ENCODE measurements at places on chromosomes 7 and 10.

- no peak overlapping the region for H3K4me3 ChIP-seq
- no peaks in the 10 kb centered on the region for H3K27me3 ChIP-seq
- no peak overlapping the region for H3K27ac ChIP-seq
- no peaks in the 10 kb centered on the region for H3K36me3 ChIP-seq
- peaks cover 5% of the 10 kb centered on the region for H3K4me1 ChIP-seq
Observed at GRCh38 chr7:76108540-76109233, 60.8 kb downstream of the MDH2 start.

DNA sequence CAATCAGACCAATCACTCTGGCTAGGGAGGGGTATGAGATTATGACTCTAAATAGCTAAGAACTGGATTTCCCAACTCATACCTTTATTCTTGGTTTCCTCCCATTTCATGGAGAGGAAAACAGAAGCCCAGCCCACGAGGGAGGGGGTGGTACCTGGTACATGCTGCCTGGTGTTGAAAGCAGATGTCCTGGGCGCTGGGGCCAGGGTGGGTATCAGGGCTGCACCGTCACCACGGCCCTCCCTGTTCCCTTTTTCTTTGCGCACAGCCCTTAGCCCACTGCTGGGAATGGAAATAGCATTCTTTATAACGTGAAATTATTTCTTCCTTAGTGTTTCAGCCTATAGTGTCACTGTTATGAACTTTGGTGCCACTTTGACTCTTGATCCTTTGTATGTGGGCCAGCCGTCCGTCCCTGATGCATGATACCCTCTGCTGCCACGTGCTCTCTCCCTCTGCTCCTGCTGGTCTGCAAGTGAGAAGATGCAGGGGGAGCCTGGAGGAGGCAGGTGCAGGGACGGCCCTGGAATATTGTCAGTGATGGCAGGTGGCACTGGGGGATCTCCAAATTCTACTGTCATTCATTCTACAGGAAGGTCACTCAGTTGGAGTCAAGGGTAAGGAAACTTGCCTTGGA, 158.5 kb downstream of the CDH23 start:
- H3K4me1 ChIP-seq = no peaks in the 10 kb centered on the region
- no peaks in the 10 kb centered on the region for H3K36me3 ChIP-seq
- no peak for DNase-seq
- no peaks in the 10 kb centered on the region for H3K27me3 ChIP-seq
- no peak overlapping the region for H3K27ac ChIP-seq
- H3K4me3 ChIP-seq = no peak overlapping the region

GRCh38 chr10:78802866-78803265, 265.9 kb upstream of the ZMIZ1 start:
- H3K27ac ChIP-seq = peak overlapping the region; percentile 82
- peaks cover 62% of the 10 kb centered on the region for H3K4me1 ChIP-seq
- DNase-seq = peak; percentile 81
- no peaks in the 10 kb centered on the region for H3K36me3 ChIP-seq
- H3K27me3 ChIP-seq = no peaks in the 10 kb centered on the region

DNA sequence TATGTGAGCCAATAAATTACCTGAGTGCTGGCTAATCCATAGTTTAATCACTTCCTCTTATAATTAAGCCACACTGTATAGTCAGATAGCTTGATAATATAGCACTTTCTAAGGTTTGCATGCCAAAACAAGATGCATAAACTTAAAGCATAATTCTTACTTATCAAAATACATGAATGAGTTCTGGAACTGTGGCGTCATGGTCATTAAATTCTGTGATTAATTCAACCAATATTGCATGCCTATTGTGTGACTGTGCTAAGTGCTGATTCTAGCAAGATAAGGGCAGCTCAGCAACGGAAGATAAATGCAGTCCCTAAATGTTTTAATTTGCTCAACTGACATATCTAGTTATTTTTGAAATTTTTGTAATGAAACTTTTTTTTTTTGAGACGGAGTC, 29.7 kb downstream of the HOXA1 start:
- no peaks in the 10 kb centered on the region for H3K27me3 ChIP-seq
- no peak overlapping the region for H3K27ac ChIP-seq
- H3K4me3 ChIP-seq = no peak overlapping the region
- H3K36me3 ChIP-seq = no peaks in the 10 kb centered on the region

DNA sequence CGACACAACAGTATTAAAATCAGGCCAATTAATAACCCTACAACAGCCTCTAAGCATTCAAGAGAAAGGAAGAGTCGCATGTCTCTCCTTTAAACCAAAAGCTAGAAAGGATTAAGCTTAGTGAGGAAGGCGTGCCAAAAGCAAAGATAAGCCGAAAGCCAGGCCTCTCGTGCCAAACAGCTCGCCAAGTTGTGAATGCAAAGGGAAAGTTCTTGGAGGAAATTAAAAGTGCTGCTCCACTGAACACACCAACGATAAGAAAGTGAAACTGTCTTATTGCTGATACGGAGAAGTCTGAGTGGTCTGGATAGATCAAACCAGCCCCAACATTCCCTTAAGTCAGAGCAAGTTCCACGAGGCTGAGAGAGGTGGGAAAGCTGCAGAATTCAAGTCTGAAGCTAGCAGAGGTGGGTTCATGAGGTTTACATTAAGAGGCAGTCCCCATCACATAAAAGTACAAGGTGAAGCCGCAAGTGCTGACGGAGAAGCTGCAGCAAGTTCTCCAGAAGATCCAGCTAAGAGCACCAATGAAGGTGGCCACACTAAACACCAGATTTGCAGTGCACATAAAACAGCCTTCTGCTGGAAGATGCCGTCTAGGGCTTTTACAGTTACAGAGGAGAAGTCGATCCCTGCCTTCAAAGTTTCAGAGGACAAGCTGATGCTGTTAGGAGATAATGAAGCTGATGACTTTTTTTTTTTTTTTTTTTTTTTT, 194.8 kb downstream of the MAD1L1 start:
- peak; percentile 40 for DNase-seq
- no peak overlapping the region for H3K27ac ChIP-seq
- peaks cover 5% of the 10 kb centered on the region for H3K36me3 ChIP-seq
- H3K27me3 ChIP-seq = no peaks in the 10 kb centered on the region
- H3K4me3 ChIP-seq = peak overlapping the region; percentile 17
- H3K4me1 ChIP-seq = peaks cover 7% of the 10 kb centered on the region

DNA sequence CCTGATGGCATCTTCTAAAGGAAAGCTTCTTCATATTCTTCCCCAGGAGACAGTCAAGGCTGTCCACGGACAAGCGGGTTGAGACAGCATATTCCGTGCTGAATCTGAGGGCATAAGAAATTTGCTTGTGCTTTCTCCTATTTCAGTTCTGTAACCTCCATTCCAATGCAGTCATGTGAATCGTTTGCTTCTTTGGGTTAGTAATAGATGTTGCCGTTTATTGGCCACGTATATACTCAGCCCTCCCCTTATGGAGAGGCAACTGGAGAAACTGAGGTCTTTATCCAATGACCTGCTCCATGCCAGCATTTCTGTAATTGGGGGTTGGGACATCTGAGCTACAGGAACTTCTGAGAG, 38.9 kb downstream of the LYZL1 start:
- no peaks in the 10 kb centered on the region for H3K27me3 ChIP-seq
- no peak for DNase-seq
- no peak overlapping the region for H3K4me3 ChIP-seq
- H3K27ac ChIP-seq = no peak overlapping the region
- peaks cover 4% of the 10 kb centered on the region for H3K4me1 ChIP-seq

DNA sequence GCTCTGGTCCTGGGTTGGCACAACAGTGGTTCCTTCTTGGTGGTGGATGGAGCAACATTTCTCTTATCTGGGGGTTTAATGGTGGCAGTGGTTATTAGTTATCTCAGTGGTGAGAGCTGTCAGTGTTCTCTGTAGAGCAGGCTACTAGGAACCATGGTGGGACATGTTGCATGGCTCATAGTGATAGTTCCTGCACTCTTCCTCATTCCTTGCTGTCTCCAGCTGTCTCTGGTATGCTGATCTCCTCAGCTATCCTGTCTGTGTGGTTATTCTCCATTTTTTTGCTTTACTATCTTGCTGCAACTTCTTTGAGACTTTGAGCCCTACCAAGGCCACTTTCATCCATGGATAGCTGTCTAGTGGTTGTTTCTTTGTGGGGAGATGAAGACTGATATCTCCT, 44.0 kb downstream of the CCDC7 start:
- peaks cover 16% of the 10 kb centered on the region for H3K36me3 ChIP-seq
- H3K27ac ChIP-seq = no peak overlapping the region
- no peak overlapping the region for H3K4me3 ChIP-seq
- no peak for DNase-seq

GRCh38 chr10:34454590-34455261, 360.4 kb downstream of the PARD3 start:
- no peak overlapping the region for H3K4me3 ChIP-seq
- no peaks in the 10 kb centered on the region for H3K4me1 ChIP-seq
- no peaks in the 10 kb centered on the region for H3K27me3 ChIP-seq
- H3K36me3 ChIP-seq = peaks cover 3% of the 10 kb centered on the region
- no peak for DNase-seq
- no peak overlapping the region for H3K27ac ChIP-seq

GRCh38 chr7:141045842-141046620, 27.8 kb upstream of the TMEM178B start:
- no peaks in the 10 kb centered on the region for H3K4me1 ChIP-seq
- no peaks in the 10 kb centered on the region for H3K36me3 ChIP-seq
- H3K27ac ChIP-seq = no peak overlapping the region

- peaks cover 6% of the 10 kb centered on the region for H3K4me1 ChIP-seq
- no peak for DNase-seq
- peak overlapping the region; percentile 13 for H3K4me3 ChIP-seq
- no peak overlapping the region for H3K27ac ChIP-seq
- H3K36me3 ChIP-seq = no peaks in the 10 kb centered on the region
Observed at GRCh38 chr10:45249978-45250693, 65.3 kb downstream of the OR13A1 start.

GRCh38 chr7:2862831-2863361, 18.8 kb upstream of the GNA12 start:
- H3K27me3 ChIP-seq = no peaks in the 10 kb centered on the region
- H3K36me3 ChIP-seq = no peaks in the 10 kb centered on the region
- peak overlapping the region; percentile 19 for H3K4me3 ChIP-seq

GRCh38 chr7:116862951-116863670, 724 bp downstream of the CAPZA2 start:
- no peaks in the 10 kb centered on the region for H3K36me3 ChIP-seq
- peaks cover 38% of the 10 kb centered on the region for H3K4me1 ChIP-seq
- H3K27me3 ChIP-seq = no peaks in the 10 kb centered on the region
- peak overlapping the region; percentile 99 for H3K27ac ChIP-seq
- peak overlapping the region; percentile 92 for H3K4me3 ChIP-seq
- no peak for DNase-seq

- H3K4me1 ChIP-seq = peaks cover 10% of the 10 kb centered on the region
- no peak for DNase-seq
- H3K27ac ChIP-seq = no peak overlapping the region
- no peaks in the 10 kb centered on the region for H3K36me3 ChIP-seq
Observed at GRCh38 chr7:150363370-150363769, 5.3 kb upstream of the REPIN1 start.

DNA sequence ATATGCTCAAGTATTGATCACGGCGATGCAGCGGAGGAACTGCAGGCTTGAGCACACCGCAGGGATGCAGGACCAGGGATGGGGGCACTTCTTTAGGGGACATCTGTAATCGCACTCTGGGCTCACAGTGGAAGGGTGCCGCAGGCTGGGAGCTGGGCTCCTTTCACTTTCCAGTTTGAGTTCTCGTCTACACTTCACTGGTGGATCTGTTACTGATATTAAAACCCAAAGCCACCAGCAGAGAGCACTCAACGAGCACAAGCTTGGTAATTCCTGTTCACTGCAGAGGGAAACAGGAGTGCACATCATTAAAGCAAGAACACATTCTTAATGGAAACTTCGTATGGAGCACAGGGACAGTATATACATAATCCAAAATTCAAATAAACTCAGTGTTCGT, 91.3 kb downstream of the PARD3 start:
- H3K27ac ChIP-seq = no peak overlapping the region
- no peak for DNase-seq
- peaks cover 64% of the 10 kb centered on the region for H3K4me1 ChIP-seq
- no peaks in the 10 kb centered on the region for H3K36me3 ChIP-seq
- no peaks in the 10 kb centered on the region for H3K27me3 ChIP-seq
- peak overlapping the region; percentile 31 for H3K4me3 ChIP-seq

DNA sequence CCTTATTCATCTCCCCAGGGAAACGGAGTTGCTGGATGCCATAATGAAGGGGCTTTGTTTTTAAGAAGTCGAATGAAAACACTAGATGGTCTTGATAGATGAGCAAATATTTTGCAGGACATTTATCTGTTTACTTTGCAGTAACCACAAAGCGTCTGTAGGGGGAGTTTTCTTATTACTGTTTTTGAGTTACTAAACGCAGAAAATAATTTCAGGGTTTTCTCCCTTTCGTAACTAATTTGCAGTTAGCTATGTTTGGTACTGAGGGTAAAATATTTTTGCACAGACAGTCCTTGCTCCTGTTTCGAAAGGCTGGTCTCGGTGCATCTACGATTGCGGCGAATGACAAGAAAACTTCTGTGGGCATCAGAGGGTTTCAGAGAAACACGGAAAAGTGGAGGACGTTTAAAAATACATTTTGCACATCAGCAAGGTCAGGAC, 505.6 kb upstream of the MKI67 start:
- no peaks in the 10 kb centered on the region for H3K27me3 ChIP-seq
- DNase-seq = no peak
- no peaks in the 10 kb centered on the region for H3K36me3 ChIP-seq

- no peak overlapping the region for H3K4me3 ChIP-seq
- DNase-seq = no peak
Observed at GRCh38 chr7:108535257-108535656, 9.3 kb upstream of the PNPLA8 start.

GRCh38 chr10:6739530-6740174, 159.6 kb upstream of the PRKCQ start:
- no peak overlapping the region for H3K4me3 ChIP-seq
- no peak for DNase-seq
- peaks cover 18% of the 10 kb centered on the region for H3K4me1 ChIP-seq
- no peaks in the 10 kb centered on the region for H3K36me3 ChIP-seq

DNA sequence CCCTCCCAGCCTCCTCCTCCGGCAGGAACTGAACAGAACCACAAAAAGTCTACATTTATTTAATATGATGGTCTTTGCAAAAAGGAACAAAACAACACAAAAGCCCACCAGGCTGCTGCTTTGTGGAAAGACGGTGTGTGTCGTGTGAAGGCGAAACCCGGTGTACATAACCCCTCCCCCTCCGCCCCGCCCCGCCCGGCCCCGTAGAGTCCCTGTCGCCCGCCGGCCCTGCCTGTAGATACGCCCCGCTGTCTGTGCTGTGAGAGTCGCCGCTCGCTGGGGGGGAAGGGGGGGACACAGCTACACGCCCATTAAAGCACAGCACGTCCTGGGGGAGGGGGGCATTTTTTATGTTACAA, 83.3 kb downstream of the PAX2 start:
- peaks cover 42% of the 10 kb centered on the region for H3K4me1 ChIP-seq
- no peak overlapping the region for H3K27ac ChIP-seq
- peaks cover 94% of the 10 kb centered on the region for H3K27me3 ChIP-seq
- no peaks in the 10 kb centered on the region for H3K36me3 ChIP-seq
- peak; percentile 48 for DNase-seq
- H3K4me3 ChIP-seq = peak overlapping the region; percentile 49

GRCh38 chr10:104663076-104663475, 22.0 kb downstream of the SORCS3 start:
- no peak overlapping the region for H3K27ac ChIP-seq
- no peak for DNase-seq
- no peak overlapping the region for H3K4me3 ChIP-seq
- peaks cover 6% of the 10 kb centered on the region for H3K27me3 ChIP-seq

Measured in suprapubic skin (tissue), 4 donors.